ENCODE measurements at places on chromosomes 1 and 21.
A peak's percentile ranks its signal among the peaks of the same experiment; 100 is the strongest.

- no peak for DNase-seq
These were observed 1450.1 kb downstream of the KCNT2 start for GRCh38 chr1:195158091-195158490.

GRCh38 chr1:66985835-66986234, 61.0 kb downstream of the MIER1 start:
- DNase-seq, result no peak

DNA sequence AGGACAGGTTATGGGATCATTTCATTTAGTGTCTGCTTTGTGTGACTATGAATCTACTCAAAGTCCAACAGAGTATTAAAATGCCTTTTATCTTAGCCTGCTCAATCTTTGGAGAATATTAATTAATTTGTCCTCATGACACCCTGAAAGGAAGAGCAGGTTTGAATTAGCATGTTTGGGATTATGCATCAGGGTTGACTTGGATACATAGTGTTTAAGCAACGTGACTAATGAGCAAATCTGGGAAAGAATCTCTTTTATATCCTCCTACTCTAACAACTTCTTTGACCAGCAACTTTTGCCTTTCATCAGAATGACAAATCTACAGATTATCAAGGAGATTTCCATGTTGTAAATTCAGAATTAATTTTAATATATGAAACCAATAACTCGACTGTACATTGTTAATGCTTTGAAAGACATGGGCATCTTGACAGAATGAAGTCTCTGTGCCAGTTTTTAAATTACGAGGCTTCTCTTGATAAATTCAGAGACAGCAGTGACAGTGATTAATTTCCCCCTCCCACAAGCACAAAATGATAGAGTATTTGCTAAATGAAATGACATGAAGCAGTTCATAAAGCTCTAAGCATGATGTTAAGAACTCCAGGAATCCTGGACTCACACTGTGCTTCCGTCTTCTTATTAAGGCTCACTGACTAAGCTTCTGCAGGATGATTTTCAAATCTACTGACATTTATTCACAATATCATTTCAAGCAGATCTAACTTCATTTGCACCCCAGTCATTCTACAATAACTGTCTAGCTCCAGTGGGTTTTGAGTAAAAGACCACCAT, 156.5 kb downstream of the PCNX2 start:
- DNase-seq, result no peak

DNA sequence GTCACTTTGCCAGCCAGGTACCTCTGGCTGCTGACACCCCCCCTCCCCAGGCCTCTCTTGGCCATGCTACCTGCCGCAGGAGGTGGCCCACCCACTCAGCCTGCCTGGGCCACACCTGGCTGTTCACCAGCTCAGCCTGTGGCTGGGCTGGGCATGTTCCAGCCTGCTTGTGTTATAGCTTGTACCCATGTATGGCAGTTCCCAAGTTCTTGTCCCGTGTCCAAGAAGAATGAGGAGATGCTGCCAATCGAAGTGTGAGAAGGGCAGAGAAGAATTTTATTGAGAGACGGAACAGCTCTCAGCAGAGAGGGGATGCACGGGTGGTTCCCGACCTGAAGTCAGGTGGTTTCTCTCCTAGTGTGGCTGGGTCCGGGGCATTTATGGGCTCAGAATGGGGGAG, 3.9 kb upstream of the MMEL1 start:
- no peak for DNase-seq

DNA sequence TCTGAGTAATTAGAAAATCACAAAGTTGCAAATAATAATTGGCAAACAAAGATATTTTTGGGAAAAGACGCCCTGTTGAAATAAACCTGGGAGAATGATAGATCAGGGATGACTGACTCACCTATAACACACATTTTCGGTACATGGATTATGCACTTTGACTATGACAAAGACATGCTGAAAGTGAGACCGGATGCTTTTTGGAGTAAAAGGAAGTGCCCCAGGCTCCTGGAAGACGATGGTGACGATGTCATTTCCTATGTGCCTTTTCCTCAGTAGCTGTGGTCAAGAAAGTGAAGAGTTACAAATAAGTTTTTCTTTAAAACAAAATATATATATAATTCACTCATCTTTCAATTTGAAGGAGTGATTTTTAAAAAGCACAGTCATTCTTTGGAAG, 158.7 kb downstream of the SIPA1L2 start:
- no peak for DNase-seq

DNA sequence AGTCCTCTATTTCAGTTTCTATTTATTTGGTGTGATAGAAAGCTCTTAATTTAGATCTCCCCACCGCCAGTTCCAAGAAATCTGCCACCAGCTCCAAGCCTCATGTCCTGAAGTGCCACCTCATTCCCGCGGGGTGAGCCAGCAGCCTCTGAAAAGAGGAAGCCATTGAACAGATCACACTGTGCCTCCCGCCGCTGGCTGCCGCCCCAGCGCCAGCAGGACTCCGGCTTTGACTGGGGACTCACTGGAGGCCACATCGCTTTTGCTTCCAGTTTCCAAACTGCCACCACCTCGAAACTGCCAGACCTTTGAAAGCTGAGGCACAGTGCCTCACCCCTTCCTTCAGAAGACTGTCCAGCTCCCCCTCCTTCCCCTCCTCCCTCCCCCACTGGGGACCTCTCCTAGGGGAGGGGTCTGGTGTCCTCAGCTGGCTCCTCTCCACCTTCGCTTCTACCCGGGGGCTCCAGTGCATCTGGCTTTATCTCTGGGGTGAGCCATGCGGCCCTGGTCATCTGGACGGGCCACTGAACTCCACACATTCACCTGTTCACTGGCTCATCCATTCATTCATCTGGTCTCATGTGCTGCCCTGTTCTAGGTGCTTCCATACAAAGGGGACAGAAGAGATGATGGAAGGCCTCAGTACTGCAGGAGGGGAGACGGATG, 58.9 kb downstream of the VPS26C start:
- no peak for DNase-seq

- no peak for DNase-seq
These were observed 148.6 kb downstream of the SYF2 start for GRCh38 chr1:25083481-25084345.

DNA sequence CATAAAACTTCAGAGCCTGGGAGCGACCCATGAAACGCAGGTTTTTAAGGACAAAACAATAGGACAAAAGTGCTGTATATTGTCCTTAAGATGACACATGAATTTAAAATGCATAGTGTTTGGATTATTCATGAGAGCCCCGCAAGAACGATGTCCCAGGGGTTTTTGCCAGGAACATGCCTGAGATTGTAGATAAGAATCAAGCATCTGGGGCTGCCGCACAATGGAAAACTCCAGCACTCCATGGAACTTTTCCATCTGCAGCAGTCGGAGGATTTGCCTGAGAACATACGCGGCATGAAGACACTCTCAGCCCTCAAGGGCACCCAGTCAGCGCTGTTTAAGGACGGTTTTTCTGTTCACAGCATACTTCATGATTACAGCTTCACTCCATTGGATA, 5.3 kb upstream of the ERG start:
- DNase-seq, result peak; percentile 86

DNA sequence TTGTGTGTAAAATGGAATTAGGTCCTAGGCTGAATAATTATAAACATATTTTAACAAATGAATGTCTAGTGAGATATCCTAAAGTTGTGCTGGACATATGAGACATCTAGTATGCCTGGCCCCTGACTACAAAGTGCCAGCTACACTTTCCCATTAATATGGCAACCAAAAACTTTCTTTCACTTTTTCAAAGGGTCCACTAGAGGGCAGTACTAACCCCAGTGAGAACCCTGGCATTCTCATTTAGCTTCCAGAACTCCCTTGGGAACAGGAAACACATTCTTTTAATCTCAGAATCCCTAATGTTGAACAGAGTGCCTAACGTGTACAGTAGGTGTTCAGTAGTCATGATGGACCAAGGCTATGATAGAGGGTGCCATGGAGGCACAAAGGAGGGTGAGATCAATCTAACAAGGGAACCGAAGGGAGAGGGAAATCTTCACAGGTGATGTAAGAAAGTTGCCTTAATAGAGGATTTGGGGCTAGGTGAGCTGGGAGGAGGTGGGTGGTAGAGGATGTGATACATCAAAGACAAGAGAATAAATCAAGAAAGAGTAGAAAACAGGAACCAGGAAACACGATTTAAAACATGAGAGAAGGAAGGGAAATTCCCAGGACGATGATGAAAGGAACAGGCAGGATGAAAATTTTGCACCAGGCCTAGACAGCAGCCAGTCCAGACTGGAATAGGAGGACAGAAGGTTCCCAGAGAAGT, 41.6 kb downstream of the NSL1 start:
- peak; percentile 83 for DNase-seq

Data from fibroblast of skin of right quadriceps (primary cell).